ENCODE measurements at places on chromosomes 5 and 9.

GRCh38 chr5:173673295-173674101, 57.0 kb upstream of the BOD1 start:
- no peak for DNase-seq

GRCh38 chr5:136506131-136506530, 140.8 kb upstream of the TRPC7 start:
- no peak for DNase-seq

GRCh38 chr5:27773166-27773565, 734.8 kb upstream of the CDH9 start:
- no peak for DNase-seq

DNA sequence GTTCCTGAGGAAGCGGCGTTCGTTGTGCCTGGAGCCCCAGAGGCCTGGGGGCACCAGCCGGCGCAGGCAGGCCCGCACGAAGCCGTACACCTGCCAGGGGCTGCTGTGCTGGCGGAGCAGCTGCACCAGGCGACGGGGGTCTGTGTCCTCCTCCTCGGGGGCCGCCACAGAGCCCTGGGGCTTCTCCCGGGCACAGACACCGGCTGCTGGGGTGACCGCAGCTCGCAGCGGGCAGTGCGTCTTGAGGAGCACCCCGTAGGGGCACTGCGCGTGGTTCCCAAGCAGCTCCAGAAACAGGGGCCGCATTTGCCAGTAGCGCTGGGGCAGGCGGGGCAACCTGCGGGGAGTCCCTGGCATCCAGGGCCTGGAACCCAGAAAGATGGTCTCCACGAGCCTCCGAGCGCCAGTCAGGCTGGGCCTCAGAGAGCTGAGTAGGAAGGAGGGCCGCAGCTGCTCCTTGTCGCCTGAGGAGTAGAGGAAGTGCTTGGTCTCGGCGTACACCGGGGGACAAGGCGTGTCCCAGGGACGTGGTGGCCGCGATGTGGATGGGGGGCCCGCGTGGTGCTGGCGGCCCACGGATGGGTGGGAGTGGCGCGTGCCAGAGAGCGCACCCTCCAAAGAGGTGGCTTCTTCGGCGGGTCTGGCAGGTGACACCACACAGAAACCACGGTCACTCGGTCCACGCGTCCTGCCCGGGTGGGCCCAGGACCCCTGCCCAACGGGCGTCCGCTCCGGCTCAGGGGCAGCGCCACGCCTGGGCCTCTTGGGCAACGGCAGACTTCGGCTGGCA, 1.3 kb downstream of the TERT start:
- DNase-seq = no peak

- no peak for DNase-seq
These were observed 127.1 kb downstream of the TAF11L14 start for GRCh38 chr5:17761326-17761725.

DNA sequence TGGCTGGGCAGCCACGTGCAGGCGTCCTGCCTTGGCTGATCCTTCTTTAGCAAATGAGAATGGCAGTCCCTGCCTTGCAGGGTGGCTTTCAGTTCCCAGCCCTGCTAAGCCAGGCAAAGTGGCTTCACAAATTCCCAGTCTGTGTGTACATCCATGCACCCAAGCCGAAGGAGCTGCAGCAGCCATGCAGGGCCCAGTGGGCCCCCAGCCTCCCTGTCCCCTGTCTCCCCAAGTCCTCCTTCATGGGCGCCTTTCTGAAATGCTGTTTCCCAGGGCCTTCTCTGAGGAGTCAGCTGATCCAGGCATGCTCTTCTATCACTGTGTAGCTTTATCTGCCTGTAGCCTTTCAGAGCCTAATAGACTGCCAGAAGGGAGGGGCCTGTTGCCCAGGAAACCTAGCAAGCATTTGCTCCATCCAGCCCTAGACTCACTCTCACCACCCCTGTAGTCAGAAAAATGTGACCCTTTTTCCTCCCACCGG, 47.4 kb upstream of the SHC3 start:
- DNase-seq = no peak

DNA sequence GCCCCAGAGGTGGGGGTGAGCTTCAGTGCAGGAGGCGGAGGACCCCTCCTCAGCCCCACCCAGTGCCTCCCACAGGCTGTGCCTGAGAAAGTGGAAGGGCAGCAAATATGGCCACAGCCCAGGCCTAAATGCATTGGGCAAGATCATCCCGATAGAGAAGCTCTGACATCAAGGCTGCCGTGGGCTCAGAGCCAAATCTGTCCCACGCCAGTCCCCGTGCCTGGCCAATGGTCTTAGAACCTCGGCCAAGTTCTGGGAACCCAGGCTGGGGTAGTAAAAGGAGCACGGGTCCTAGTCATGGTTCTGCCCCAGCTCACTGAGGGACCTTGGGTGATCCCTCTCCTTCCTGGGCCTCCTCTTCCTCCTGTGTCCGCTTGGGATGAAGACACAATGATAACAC, 27.7 kb upstream of the TNIP1 start:
- no peak for DNase-seq

DNA sequence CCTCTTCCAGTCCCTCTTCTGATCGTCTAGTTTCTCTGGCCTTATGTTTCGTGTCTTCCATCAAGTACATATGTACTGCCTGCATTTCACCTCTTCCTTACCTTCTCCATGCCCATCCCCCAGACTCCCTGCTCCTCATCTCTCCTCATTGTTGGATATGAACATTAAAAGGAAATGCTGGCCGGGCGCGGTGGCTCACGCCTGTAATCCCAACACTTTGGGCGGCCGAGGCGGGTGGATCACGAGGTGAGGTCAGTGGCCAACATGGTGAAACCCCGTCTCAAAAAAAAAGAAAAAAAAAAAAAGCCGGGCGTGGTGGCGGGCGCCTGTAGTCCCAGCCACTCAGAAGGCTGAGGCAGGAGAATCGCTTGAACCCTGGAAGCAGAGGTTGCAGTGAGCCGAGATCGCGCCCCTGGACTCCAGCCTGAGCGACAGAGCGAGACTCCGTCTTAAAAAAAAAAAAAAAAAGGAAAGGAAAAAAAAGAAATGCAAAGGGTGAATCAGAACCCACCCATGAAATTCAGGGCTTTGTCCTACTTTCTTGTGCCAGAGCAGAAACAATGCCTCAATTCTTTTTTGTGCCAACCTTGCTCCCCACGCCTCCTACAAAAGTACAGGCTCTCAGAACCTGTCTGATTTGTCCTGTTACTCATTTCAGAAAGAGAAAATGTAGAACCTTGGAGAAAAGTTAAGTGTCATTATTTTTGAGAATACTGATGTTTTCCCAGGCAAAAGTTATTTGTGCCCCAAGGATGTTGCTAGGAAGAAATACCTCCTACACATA, 1.5 kb upstream of the ZFR start:
- no peak for DNase-seq

GRCh38 chr5:56800186-56800585, 15.2 kb upstream of the MAP3K1 start:
- no peak for DNase-seq

DNA sequence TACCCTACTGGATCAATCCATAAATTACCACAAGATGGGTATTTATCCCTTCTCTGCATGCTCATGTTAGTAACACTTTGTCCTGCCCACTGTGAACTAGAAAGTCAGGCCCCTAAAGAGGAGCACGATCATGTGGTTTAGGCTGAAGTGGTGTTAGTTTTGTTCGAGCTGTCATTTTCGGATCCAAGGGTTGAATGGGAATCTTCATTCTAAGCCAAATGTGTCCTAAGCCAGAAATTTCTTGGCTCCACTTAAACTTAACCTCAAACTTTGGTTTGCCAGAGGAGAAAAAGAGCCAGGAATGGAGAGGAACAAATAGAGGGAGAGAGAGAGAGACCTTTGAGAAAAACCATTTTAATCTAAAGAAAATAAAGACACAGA, 837.7 kb upstream of the ZNF608 start:
- DNase-seq = no peak

DNA sequence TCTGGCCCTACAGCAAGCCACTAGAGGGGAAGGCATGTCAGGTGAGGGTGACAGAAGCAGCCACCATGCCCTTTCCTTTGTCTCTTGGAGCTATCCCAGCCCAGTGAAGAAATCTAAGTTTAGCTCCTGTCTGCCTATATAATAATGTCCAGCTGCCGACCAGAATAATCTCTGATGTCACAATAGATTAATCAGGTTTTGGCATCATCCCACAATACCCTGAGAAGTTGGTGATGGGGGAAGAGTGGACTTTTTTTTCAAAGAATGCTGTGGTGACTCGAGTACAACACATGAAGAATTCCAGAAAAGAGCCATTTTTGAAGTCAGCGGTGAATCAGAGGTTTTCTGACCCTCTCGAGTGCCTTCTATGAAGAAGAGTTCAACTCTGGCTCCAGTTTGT, 1.7 kb upstream of the TSLP start:
- no peak for DNase-seq

DNA sequence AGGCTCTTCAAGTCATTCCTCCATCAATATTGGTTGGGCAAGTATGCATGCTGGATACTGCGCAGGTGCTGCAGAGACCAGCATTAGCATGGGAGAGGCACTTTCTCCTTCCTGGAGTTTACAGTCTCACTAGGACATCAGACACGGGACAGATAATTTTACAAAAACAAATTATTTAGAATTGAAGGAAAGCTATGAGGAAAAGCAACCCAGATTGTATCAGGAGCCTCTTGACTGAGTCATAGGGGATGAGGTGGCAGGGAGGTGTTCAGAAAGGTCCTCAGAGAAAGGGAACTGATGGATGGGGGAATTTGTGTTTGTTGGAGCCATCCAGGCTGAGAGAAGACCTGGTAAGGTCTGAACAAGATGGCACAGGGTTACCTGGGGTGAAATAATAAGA, 24.5 kb upstream of the RAB14 start:
- DNase-seq = no peak

DNA sequence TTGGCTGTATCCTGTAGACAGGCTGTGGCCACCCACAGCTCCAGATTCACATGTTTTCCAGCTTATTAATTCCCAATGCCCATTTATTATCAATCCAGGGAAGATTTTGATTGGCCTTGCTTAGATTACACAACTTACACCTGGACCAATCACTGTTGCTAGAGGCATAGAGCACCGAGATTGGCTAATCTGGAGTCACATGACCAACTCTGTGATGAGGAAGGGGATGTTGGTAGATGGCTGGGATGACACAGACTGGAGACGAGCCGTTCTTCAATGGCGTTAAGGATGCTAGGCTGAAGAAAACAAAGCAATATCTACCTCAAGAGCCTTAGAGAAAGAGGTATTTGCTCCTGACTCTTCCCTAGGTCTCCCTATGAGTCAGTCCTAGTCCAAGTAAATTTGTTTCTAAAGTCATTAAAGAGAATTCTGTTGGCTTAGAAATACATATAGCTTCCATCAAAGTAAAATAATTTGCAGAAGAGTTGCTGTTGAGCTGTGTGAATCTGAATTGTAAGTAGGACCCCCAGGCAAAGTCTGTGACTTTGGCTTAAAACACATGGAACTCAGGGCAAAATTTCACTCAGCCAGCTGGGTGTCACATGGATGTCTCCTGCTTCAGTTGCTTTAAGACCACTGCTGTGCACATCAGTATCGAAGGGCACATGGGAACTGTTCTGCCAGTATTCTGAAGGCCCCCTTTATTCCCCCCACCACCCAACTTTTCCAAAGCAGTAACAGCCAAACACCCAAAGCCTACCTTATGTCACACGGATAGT, 326.4 kb upstream of the KLF4 start:
- no peak for DNase-seq

DNA sequence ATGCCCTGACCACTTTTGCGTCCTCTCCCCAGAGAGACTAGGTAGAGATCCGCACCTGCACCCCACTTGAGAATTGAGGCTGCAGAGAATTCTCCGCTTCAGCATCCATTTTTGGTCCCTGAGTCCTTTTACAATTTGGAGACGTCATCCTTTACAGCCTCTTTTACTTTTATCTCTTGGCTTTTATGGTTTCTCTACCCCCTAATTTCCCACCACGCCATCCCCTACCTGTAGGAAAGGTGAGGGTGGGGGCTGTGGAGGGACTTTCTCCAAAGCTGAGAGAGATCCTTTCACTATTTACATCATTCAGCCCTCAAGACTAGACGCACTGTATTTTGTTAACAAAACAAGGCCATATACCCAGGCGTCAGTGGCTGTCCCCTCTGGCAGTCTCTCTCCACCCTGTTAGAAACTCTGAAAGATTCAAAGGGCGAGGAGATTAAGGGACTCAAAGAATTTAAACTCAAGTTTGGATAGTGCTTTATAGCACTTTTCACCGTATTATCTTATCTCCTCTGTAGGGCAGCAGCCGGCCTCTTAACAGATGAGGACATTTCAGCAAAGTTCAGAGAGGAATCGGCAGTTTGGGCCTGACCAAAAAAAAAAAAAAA, 1.7 kb downstream of the MSX2 start:
- no peak for DNase-seq

- no peak for DNase-seq
These were observed 1.3 kb downstream of the PSAT1 start for GRCh38 chr9:78298046-78298765.

DNA sequence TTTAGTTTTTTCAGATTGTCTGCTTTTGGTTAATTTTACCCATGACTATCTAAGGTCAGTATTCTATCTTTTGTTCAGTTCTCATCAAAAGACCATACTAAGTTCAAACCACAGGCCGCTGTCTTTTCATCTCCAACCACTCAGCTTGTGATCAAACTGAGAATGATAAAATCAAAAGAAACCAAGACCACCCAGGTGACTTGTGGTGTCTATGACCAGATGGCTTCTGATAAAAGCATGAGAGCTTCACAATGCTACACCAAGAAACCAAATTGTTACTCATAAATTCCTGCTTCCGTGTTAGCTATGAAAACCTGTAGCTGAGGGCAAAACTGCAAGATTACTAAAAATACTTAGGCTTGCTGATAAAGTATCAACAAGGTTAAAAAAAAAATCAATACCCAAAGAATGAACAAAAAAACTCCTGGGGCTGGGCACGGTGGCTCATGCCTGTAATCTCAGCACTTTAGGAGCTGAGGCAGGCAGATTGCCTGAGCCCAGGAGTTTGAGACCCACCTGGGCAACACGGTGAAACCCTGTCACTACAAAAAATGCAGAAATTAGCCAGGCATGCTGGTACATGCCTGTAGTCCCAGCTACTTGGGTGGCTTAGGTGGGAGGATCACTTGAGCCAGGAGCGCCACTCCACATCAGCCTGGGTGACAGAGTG, 25.8 kb upstream of the GPX8 start:
- no peak for DNase-seq

GRCh38 chr9:81532251-81532650, 157.1 kb downstream of the TLE1 start:
- no peak for DNase-seq

- no peak for DNase-seq
These were observed 444.7 kb downstream of the PLK2 start for GRCh38 chr5:58015175-58015574.

- no peak for DNase-seq
These were observed 6.7 kb downstream of the ADAMTSL1 start for GRCh38 chr9:18480662-18481093.

- no peak for DNase-seq
These were observed 200.5 kb upstream of the POU5F2 start for GRCh38 chr5:93941897-93942296.

- no peak for DNase-seq
These were observed 16.2 kb upstream of the SMU1 start for GRCh38 chr9:33092634-33093033.
